ENCODE measurements at places on chromosomes 11 and 22.

GRCh38 chr11:8658321-8659057 is 24.0 kb downstream of the TRIM66 start:
- no peak for DNase-seq

DNA sequence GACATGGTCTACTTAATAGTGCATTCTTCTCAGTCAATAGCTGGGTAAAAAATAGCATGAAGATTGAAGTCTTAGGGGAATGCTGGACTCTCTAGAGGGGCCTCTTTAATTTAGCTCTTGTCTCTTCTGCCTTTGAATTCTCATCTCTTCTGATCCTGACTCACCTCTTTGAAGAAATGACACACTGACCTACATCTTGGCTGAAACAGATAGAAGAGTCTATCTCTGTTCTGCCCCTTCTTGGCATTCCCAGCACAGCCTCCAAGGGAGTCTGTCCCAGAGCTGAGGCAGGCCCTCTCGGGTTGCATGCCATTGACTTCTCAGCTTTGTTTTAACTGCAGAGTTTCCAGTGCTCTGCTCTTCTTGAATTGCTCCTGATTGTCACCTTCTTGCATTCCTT is 55.7 kb downstream of the PTPRJ start:
- DNase-seq = no peak

- no peak for DNase-seq
These were observed 601.6 kb downstream of the BRD1 start for GRCh38 chr22:49226096-49226495.

- no peak for DNase-seq
These were observed 132.3 kb downstream of the OPCML start for GRCh38 chr11:133399855-133400625.

DNA sequence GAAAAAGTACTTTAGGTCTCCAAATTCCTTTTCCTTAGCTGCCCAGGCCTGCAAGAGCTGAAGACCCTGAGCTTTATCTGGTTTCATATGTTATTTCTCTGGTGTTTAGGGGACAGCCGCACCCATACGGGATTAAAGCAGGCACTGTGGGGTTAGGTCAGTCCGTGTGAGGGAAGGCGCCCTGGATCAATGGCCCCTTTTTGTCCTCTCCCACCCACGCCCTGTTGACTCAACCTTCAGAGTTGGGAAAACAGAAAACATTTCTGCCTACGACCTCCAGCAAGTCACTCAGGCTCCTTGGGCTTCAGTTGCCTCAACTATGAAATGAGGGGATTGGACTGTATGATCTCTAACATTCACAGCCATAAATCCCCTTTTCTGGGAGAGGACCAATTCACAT is 55.2 kb upstream of the BARX2 start:
- no peak for DNase-seq

DNA sequence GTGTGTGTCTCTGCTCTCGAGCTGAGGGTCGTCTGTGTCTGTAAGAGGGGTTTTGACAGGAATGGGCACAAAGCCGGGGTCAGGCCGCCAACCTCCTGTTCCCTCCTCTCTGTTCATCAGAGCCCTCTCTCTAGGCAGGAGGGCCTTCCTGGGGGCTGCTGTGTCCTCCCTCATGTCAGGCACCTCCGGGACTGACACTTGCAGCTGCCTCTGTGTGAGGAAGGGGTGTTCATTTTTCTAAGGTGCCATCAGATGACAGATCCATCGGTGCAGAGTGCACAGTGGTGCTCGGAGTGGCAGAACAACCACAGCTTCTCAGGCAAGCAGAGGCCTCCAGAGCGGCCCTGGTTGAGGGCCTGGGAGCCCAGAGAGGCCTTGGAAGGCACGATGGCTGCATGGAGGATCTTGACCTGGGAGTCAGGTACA is 265.4 kb upstream of the B3GAT1 start:
- no peak for DNase-seq

- no peak for DNase-seq
These were observed 120.1 kb upstream of the SLC5A12 start for GRCh38 chr11:26841818-26842473.

DNA sequence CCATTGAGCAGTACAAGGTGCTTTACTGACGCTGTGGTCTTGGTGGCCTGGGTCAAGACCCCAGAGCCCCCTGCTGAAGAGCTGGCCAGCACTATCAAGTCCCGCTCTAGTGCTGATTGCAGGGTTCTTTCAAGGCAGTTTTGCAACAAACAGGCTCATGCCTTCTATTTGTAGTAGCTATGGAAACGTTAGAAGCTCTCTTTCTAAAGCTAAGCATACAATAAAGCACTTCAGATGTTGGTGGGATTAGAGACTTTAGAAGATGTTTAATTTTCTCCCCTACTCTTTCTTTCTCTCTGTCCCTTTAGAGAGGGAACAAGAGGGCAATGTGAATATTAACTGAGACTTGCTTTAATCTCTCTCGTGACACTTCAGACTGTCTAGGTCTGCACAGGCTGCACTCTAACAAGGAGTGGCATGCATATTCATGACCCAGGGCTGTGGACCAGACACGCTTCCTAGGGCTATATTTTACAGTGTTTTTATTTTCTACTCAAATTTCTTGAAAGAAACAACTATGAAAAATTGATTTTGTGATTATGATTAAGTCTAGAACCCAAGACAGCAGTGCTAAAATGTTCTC is 138.6 kb downstream of the WNT7B start:
- no peak for DNase-seq

DNA sequence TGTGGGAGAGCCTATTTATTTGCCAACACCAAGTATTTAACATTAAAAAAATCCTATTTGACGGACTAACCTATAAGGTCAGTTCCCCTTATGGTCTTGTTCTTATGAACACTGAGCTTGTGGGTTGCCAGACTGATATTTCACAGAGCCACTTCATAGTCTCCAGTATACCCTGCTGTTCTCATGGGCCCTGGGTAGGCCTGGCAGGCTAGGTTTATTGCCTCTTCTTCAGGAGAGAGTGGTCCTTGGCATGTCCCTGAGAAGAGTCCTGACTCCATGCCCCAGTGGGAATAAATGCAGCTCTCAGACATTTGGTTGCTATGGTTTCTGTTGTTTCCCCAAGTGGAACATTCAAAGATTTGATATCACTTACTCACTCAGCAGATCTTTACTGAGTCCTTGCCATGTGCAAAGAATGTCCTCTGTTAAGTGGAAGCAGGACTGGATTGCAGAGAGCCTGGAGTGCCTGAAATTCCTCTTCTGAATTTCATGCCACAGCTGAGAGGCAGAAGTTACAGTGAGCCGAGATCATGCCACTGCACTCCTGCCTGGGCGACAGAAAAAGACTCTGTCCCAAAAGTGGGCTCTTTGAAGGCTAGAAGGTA is 15.7 kb downstream of the SLC5A1 start:
- no peak for DNase-seq

GRCh38 chr11:46601129-46601528 is 7.3 kb upstream of the AMBRA1 start:
- no peak for DNase-seq

- no peak for DNase-seq
These were observed 29.5 kb downstream of the KCNJ1 start for GRCh38 chr11:128837627-128838026.

- DNase-seq = no peak
These were observed 67.5 kb upstream of the IGLL5 start for GRCh38 chr22:22820076-22820475.

DNA sequence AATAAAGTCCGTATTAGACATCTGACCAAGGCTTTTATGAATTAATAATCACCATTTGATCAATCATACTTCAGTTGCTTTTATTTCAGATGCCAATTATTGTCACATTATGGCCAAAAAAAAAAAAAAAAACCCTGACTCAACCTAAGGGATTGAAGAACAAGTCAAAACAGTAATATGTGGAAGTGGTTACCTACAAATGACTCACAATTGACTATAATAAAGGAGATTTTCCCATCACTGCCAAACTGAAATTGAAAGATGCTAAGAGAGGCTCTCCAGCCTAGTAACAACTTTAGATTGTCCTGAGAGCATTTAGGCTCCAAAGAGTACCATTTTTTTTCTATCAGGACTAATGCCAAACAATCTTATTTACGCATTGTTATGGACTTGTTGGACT is 35.2 kb downstream of the SOX6 start:
- DNase-seq = no peak

- DNase-seq = no peak
These were observed at the start of gene TMEM121B for GRCh38 chr22:17121233-17122195. TMEM121B (minus strand) TSS chr22:17121360; CDS start chr22:17121127, 233 bp downstream.

GRCh38 chr11:118109231-118109630 is 22.5 kb upstream of the SMIM35 start:
- no peak for DNase-seq

GRCh38 chr22:43446037-43446803 is 34.4 kb downstream of the MPPED1 start:
- DNase-seq = no peak

DNA sequence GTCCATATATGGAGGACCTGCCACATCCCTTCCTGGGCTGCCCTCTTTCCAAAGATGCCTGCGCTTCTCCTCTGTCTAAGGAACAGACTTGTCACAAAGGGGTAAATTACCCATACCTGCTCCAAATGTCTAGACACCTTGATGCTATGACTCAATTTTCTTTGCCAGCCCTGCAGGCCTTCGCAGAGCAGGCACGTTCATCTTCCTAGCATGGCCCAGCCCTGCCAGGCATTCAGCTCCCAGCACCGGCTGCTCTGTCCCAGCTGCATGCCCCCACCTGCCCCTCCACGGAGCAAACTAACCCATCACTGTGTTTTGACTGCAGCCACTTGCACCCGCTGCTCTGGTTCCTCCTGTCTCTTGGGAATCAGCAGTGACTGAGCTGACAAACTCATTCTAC is 526.1 kb downstream of the MIAT start:
- no peak for DNase-seq

GRCh38 chr11:36270701-36271100 is 18.5 kb downstream of the COMMD9 start:
- no peak for DNase-seq

- DNase-seq = no peak
These were observed 132.6 kb downstream of the SHANK2 start for GRCh38 chr11:71119656-71120269.

DNA sequence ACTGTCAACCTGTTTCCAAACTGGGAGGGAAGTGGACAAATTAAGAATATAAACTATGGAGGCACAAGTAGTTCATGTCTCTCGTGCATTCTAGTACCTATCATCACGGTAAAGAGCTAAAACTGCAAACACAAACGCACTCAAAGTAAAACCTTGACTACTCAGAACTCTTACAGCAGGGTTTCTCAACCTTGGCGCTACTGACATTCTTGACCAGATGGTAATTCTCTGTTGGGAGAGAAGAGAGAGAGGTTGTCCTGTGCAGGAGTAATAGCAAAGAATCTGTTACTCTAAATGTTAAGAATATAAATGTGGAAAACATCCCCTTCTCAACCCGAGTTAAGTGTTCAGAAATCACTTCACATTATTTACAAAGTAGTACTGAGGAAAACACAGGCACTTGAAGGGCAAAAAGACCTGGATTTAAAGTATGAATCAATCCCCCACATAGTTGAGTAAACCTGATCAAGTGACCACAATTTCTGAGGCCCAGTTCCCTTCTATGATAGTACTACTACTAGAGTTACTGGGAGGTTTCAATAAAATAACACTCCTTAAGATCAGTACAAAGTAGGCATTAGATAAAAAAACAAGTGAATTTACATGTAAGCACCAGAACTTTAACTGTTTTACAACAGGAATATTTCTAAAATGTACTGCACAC is 73.1 kb upstream of the ARHGAP32 start:
- no peak for DNase-seq

- no peak for DNase-seq
These were observed at the start of gene P4HA3 for GRCh38 chr11:74311352-74311926. P4HA3 (minus strand) TSS chr11:74311640; CDS start chr11:74311611, 29 bp downstream.

DNA sequence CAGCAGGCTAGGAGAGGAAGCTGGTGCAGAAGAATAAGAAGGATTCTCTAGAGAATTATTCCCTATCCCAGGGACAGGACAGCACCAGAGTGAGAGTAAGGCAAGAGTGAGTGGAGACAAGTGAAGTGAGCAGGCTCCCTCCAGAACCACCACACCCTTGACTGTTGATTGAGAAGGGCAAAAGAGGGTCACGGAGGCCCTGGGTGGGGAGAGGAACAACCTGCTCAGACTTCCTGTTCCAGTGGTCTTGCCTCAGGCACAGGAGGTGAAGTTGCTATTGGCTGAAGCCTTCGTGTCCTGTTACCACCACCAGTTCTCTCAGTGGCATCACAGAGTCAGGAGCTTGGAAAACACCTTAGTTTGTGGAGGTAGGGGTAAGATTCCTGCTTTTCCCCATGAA is 51.7 kb upstream of the CCDC89 start:
- no peak for DNase-seq

GRCh38 chr11:122697636-122698167 is 42.2 kb downstream of the UBASH3B start:
- DNase-seq = peak; percentile 49

DNA sequence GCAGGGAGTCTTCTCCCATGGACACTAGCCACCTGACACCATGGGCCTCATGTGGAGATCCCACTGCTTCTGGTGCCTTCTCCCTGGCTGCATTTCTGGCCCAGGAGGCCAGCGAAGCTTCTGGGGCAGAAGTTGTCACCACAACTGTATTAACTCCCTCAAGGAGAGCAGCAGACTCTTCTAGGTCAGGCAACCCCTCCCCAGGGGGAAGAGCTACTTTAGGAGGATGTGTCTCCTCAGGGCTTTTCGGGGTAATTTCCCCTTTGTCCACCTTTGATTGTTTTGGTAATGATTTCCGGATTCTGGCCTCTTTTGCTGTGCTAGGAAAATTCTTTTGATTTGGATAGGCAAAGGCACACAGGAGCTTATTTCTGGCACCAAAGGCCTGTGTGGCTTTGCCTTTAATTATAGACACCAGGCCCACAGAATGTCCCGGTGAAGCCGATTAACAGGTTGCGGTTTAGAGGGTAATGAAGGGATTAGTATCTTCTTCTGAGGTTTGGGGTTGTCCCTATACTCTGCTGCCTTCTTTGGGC is 8.9 kb upstream of the UCP2 start:
- DNase-seq = no peak

GRCh38 chr11:102407901-102408300 is 44.7 kb downstream of the TMEM123 start:
- no peak for DNase-seq

DNA sequence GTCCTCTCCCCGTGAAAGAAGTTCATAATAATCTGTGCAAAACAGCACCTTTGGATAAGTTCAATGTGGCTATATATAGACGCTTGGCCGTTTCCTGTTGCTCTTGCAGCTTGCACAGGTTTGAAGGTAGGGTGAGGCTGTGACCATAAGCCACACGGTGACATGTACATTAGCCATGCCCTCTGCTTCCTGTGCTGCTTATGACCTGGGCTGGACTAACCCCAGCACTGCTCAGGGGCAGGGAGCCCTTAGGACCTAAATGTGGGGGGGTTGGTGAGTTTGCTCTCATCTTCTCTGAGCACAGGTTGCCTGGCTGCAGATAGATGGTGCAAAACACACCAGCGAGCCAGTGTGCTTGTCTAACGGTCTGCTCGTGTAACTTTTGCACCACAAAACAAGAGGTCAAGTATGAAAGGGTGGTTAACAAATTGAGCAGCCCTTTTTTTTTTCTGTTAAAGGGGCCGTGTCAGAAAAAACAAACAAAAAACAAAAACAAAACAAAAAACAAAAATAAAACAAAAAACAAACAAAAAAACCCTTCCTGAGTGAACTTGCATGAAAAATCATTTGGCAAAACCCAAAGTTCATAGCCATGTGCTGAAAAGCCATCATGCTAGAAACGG is 37.3 kb downstream of the FLI1 start:
- DNase-seq = no peak
